Natural killer cell (primary cell): ENCODE measurements at places on chromosomes 11 and 22.

- DNase-seq = no peak
Measured at GRCh38 chr11:70029115-70029860, 48.8 kb upstream of the ANO1 start.

- no peak for DNase-seq
Measured at GRCh38 chr22:47206666-47207218, 444.3 kb downstream of the TBC1D22A start.

- no peak for DNase-seq
Measured at GRCh38 chr11:118054712-118055640, 21.9 kb upstream of the TMPRSS4 start.

DNA sequence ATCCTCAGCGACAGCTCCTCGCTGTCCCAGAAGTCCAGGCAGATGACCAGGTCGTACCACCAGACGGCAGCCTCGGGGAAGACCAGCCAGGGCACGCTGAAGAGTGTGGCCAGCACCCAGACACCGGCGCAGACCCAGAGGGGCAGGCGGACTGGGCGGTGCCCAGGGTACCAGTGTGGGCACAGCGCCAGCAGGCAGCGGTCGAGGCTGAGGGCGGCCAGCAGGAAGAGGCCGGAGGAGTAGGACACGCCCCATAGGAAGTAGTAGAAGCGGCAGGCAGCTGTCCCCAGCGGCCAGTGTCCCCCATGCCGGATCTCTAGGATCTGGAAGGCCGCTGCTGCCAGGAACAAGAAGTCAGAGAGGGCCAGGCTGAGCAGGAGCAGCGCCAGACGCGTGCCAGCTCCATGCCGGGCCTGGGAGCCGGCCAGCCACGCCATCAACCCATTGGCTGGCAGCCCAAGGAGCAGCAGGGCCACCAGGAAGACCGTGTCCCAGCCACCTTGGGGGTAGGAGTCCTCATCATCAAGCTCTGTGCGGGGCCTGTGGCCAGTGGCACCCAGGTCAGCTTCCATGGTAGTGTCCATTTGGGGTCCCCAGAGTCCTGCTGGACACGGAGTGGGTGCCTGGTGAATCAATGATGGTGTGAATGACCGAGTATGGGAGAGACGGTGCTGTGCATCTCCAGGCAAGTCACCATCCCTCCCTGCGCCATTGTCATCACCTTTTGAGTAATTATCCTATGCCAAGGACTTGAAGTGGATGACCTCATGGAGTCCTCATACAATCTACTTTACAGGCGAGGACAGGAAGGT lies at the start of gene GPR152:
GPR152 (minus strand) TSS at position 589 of the 812 bp plus-strand sequence; CDS start at position 584, 5 bp downstream.
- no peak for DNase-seq

GRCh38 chr11:9075556-9075955 lies 15.8 kb downstream of the SCUBE2 start:
- no peak for DNase-seq

DNA sequence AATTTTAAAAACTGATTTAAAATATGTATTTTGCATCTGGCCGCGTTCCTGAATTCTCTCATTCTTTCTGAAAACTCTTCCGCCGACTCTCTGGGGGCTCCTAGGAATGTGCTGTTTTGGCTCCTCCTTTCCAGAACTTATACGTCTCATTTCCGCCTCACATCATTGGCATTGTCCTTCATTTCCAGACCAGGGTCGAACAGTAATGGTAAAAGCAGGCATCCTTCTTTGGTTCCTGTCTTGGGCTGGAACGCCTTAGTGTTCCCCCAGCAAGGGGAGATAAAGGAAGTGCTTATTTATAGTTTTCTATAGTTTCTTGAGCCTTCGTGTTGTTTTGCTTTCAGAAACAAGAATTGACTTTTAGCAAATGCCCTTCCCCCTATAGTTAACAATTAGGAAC lies 10.9 kb upstream of the TNNT3 start:
- DNase-seq = no peak

DNA sequence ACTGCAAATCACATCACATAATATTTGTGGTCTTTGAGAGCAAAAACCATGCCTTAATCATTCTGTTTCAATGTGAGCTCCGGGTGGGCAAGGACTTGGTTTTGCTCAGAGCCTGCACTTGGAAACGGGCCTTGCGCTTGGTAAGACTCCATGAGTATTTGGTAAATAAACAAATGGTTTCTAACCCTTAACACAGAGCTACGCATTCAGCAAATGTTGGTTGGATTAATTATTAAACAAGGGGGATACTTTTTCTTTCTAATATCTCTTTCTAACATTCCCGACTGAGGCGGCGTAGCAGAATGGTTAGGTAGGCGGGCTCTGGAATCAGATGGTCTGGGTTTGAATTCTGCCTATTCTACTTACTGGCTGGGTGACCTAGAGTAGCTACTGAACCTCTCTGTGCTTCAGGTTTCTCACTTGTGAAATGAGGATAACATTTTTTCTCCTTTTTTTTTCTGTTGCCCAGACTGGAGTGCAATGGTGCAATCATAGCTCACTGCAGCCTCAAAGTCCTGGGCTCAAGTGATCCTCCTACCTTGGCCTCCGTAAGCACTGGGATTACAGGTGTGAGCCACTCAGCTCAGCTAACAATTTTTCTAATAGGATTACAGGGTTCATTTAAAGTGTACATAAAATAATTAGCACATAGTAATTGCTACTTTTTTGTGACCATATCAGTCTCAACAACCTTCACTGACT lies 3.4 kb upstream of the FAM83F start:
- no peak for DNase-seq

DNA sequence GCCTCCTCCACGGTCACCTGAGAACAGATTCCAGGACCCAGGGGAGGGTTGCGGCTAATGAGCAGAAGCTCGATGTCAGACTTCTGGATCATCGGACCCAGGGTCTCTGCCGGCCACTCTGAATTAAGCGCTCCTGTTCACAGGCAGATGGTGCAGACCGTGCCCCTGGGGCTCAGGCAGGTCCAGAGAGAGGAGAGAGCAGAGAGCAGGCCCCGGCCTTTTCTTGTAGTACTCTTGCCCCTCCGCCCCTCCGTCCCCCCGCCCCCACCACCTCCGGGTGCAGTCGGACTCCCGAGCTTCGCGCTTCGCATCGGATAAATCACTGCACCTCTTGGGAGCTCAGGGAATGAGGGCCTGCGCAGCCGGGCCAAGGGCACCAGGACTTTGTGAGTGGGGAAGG lies 50.3 kb downstream of the RPS6KA4 start:
- DNase-seq = no peak

DNA sequence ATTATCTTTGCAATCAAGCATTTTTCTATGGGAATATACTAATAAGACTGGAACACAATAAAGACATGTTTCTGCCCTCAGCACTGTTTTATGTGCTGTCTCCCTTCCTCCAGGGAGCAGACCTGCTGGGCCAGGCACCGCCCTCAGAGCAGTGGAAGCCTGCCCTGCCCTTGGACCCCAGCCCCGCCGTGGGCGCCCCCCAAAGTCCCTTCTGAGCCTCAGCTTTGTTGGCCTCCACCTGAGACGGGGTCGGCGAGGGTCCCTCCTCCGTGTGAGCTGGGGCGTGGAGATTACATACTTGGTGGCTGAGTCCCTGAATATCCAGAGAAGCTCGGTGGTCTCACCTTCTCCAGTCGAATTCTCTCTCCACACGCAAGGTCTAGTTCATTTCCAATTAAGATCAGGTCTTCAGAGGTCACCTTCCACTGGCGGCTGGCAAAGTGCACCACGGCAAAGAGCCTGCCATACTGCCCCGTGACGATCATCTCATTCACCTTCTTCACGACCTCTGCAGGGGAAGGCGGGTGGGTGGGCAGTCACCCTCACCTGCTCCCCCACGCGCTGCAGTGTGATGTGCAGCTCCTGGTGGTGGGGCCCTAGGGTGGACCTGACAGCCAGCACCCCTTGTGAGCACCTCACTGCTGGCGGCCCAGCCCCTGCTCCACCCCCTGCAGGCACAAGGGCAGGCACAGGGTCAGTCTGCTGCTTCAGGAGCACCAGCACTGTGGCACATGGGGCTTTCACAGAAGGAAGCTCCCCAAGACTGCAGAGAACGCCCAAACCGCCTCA lies 7.3 kb downstream of the MRPL21 start:
- DNase-seq = no peak

DNA sequence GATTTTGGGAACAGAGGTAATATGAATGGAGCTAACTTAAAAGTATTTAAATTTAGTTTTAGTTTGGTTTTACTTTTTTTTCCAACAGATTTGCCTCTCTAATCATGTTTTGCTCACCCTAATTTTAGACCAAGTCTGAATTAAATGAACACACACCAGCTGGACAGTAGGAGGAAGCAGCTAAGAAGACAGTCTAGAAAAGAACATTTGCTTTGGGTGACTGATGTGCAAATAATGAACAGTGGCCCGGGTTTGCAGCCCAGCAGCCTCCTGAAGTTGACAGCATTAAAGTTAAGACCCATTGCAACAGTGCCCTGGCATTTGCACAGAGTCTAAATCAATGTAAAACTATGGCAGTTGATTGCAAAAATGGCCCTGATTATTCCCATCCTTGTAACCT lies 66.4 kb upstream of the SORL1 start:
- DNase-seq = no peak

GRCh38 chr11:131868629-131869507 lies 498.5 kb downstream of the NTM start:
- no peak for DNase-seq

- no peak for DNase-seq
Measured at GRCh38 chr11:35681163-35681767, 18.7 kb downstream of the TRIM44 start.

- no peak for DNase-seq
Measured at GRCh38 chr22:44913198-44913983, 96.4 kb downstream of the PHF21B start.

- no peak for DNase-seq
Measured at GRCh38 chr11:120400564-120401364, 64.6 kb downstream of the ARHGEF12 start.

DNA sequence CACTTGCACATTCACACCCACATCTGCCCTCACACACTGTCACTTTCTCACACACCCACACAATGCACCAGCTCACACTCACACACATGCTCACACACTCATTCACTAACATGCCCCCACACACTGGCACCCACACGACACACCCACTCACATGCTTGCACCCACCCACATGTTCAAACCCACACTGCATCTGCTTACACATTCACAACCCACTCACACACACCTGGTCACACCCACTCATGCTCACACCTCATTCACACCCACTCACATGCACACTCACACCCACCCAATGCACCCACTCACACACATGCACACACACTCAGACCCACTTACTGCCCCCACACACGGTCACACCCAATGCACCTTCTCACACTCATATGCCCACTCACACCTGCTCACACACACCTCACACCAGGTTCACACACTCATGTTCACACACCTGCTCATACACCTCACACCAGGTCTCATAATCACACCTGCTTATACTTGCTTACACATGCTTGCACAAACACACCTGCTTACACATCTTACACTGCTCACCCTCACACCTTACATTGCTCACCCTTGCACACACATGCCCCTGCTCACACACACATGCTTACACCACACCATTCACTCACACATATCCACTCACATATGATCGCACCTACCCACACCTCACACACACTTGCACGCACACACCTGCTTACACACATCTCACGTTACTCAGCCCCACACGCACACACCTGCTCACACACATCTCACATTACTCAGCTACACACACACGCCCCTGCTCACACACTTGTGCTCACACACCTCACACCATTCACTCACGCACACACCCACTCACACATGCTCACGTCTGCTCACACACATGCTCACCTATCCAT lies 3.9 kb upstream of the MYBPC3 start:
- DNase-seq = no peak

DNA sequence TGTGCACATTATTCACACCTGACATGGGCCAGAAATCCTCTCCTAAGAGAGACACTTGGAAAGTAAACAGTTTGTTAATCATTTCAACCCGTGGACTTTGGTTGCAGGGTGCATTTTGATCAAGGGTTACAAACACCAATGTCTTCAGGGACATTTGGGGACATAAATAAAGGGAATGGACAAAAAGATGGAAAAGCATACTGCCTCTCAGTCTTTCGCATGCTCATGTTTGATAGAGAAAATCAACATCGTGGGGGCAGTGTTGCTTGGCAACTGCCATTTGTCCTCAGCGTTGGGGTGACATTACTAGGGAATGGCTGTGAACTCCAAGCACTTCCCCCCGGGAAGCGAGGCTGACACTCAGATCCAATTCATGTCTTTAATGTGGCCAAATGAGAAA lies 114.7 kb upstream of the OR4B1 start:
- DNase-seq = no peak

GRCh38 chr11:67291481-67292381 lies 2.6 kb downstream of the ANKRD13D start:
- no peak for DNase-seq

DNA sequence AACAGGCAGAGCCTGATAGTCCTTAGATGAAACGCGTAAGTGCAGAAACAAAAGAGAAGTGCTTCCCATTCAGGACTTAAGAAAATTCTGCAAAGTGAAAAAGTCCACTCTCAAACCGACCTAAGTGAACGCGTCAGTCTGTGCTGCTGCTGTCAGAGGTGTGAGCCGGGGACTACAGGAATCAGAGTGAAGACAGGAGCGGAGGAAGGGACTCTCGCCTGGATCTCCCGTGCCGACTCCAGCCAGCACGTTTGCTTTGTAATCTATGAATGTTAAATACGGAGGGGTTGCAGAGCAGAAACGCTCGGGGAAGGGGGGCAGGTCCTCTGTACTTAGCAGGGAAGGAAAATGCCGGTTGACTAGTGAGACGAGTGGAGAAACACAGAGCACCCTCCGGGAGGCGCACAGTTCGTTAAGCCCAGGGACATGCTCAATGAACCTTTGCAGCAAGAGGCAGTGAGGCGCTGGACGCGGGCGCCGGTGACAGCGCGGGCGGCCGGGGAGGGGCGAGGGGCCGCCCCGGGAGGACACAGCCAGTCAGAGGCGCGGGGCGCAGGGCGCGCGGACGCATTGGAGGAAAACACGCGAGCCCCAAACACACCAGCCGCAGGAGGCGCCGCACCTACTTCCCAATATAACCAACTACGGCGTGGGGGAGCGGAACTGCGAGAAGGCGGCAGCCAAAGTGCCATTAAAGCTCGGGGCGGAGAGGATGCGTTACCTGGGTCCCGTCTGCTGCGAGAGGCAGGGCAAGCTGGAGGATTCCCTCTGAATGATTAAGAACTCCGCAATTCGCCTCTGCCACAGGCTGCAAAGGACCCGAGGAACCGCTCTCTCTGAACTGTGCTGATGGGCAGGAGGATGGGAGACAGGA lies at the start of gene CNTN5:
CNTN5 (plus strand) TSS at position 598 of the 874 bp plus-strand sequence.
- peak; percentile 1 for DNase-seq

- DNase-seq = no peak
Measured at GRCh38 chr11:34997952-34998528, 81.6 kb downstream of the PDHX start.

- no peak for DNase-seq
Measured at GRCh38 chr11:61927501-61927900, 10.1 kb upstream of the RAB3IL1 start.

- DNase-seq = no peak
Measured at GRCh38 chr11:114416441-114416961, 16.0 kb downstream of the RBM7 start.

- DNase-seq = no peak
Measured at GRCh38 chr11:78149646-78150045, 10.2 kb upstream of the ALG8 start.

DNA sequence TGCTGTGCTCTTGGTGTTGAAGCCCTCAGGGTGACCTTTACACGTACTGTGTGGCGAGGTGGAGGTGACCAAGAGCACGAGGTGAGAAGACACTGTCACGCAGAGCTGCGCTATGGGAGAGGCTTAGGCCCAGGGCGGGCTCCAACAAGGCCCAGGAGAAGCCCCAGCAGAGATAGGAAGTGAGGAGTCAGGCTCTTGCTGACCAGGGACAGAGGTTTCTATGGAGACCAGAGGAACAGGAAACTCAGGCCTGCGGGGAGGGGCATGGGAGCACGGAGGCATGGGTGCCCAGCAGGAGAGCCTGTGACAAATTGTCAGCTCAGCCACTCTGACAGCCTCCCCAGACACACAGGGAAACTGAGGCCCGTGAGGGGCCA lies 15.8 kb downstream of the DGKZ start:
- no peak for DNase-seq
